Stimulated activated CD4-positive, alpha-beta T cell treated with anti-CD3 and anti-CD28 coated beads, Interleukin-12 subunit alpha, Interleukin-12 subunit beta, amount 100 ng/mL, for 24 hours (primary cell): ENCODE measurements at places on chromosomes 16 and 17.

- DNase-seq = no peak
Observed at GRCh38 chr17:71023249-71024030, 854.1 kb downstream of the KCNJ2 start.

GRCh38 chr16:75942936-75943335 lies 216.6 kb upstream of the CPHXL start:
- no peak for DNase-seq

- no peak for DNase-seq
Observed at GRCh38 chr17:76239538-76240274, 587 bp downstream of the RNF157 start.

DNA sequence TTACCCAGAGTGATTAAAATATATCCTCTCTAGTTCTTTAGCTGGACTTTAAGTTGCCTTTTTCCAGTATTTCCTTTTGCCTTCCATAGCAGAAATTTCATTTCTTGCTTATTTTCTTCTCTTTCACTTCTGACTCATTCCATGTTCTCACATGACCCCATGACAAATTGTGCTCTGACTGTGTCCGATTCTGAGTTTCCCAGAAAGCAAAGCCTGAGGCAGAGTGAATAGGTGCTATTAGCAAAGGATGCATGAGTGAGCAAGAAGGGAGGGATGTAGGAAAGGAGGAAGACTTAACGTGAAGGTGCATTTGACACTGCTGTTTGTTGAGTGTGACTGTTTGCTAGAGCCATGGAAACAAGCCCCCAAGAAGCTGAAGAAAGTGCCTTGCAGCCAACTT lies 82.6 kb upstream of the CNTNAP4 start:
- DNase-seq = no peak

DNA sequence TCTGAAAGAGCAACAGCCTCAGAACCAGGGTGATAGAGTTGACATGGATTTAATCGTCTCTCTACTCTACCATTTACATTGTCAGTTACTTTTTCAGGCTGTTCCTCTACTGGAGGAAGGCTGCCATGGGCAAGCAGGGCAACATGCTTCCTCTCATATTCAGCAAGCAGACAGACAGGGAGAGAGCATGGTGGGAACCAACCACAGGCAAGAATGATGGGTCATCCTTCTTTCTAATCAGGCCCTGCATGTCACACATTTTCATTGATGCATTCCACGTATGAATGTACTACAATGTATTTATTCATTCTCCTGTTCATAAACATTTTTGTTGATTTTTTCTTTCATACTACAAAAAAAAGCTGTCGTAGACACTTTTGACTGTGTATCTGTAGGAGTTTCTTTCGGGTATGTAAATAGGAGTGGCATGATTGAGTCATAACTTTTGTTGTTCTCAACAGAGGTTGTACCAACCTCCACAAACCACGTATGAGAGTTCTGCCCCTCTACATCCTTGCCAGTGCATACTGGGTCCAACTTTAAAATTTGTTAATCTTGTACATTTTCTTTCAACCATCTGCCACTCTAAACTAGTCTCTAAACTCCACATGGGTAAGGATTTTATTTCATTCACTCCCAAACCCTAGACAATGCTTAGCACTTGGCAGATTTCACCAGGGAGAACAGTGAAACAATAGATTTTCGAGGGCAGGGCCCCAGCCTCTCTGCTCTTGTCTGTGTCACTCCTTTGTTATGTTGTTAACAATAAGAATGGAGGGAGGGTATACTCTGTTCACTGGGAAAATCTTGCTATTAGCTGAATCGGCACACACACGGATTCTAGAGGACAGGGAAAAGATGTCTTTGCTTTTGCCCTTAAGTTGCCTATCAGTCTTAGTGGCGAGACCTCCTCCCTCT lies 58.7 kb downstream of the CMC2 start:
- no peak for DNase-seq

GRCh38 chr17:50152736-50153135 lies 2.3 kb upstream of the PPP1R9B start:
- no peak for DNase-seq

GRCh38 chr17:56325313-56326000 lies 172.2 kb downstream of the ANKFN1 start:
- DNase-seq = no peak

GRCh38 chr16:353404-354290 lies 1.1 kb upstream of the AXIN1 start:
- DNase-seq = no peak

DNA sequence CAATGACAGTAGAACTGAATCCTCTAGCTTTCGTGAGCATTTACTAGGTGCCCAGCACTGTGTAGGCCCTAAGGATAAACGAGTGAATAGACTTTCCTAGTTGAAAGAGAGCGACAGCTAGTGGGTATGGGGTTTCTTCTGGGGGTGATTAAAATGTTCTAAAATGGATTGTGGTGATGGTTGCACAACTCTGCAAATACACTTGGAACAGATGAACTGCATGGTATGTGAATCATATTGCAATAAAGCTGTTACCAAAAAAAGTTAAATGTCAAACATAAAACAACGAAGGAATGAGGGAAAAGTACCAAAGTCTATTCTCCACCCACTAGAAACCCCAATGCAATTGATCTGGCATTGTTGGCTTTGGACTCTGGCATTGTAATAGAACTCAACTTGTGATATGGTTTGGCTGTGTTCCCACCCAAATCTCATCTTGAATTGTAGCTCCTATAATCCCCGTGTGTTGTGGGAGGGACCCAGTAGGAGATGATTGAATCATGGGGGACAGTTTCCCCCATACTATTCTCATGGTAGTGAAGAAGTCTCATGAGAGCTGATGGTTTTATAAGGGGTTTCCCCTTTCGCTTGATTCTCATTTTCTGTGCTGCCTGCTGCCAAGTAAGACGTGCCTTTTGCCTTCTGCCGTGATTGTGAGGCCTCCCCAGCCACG lies 70.5 kb downstream of the MARF1 start:
- no peak for DNase-seq

GRCh38 chr17:60039847-60040442 lies 38.8 kb downstream of the HEATR6 start:
- no peak for DNase-seq
